ENCODE measurements at places on chromosomes 7 and 10.

- H3K4me3 ChIP-seq = no peak overlapping the region
- no peak for DNase-seq
- H3K36me3 ChIP-seq = no peaks in the 10 kb centered on the region
- H3K4me1 ChIP-seq = no peaks in the 10 kb centered on the region
Observed at GRCh38 chr10:121368347-121369025, 229.8 kb downstream of the FGFR2 start.

GRCh38 chr7:260441-261281, 29.3 kb upstream of the FOXL3 start:
- peaks cover 12% of the 10 kb centered on the region for H3K4me1 ChIP-seq
- H3K27me3 ChIP-seq = peaks cover 3% of the 10 kb centered on the region
- no peak overlapping the region for H3K27ac ChIP-seq
- H3K4me3 ChIP-seq = no peak overlapping the region
- peaks cover 4% of the 10 kb centered on the region for H3K36me3 ChIP-seq

GRCh38 chr7:159012353-159013069, 132.2 kb downstream of the VIPR2 start:
- no peaks in the 10 kb centered on the region for H3K36me3 ChIP-seq
- no peak overlapping the region for H3K4me3 ChIP-seq
- H3K27me3 ChIP-seq = peaks cover 10% of the 10 kb centered on the region
- no peak for DNase-seq
- H3K27ac ChIP-seq = no peak overlapping the region

DNA sequence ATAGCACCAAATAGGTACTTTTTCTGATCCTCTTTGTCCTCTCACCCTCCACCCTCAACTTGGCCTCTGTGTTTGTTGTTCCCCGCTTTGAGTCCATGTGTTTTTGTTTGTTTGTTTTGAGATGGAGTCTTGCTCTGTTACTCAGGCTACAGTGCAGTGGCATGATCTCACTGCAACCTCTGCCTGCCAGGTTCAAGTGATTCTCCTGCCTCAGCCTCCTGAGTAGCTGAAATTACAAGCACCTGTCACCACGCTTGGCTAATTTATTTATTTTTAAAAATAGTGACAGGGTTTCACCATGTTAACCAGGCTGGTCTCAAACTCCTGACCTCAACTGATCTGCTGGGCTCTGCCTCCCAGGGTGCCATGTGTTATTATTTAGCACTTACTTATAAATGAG, 5.3 kb downstream of the ZNF273 start:
- DNase-seq = no peak
- H3K4me1 ChIP-seq = peaks cover 42% of the 10 kb centered on the region
- peaks cover 10% of the 10 kb centered on the region for H3K36me3 ChIP-seq
- peak overlapping the region; percentile 62 for H3K27ac ChIP-seq
- no peak overlapping the region for H3K4me3 ChIP-seq

DNA sequence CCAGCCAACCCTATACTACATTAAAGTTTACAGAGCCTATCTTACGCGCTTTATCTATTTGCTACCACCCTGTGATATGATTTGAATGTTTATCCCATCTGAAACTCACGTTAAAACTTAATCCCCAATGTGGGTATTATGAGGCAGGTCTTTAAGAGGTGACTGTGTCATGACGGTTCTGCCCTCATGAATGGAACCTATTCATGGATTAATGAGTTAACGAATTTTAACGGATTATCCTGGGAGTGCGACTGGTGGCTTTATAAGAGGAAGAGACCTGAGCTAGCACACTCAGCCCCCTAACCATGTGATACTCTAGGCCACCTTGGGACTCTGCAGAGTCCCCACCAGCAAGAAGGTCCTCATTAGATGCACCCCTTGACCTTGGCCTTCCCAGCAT, 37.8 kb downstream of the SRPK2 start:
- peaks cover 44% of the 10 kb centered on the region for H3K4me1 ChIP-seq
- H3K27me3 ChIP-seq = no peaks in the 10 kb centered on the region
- peak overlapping the region; percentile 54 for H3K4me3 ChIP-seq

- peak overlapping the region; percentile 96 for H3K4me3 ChIP-seq
- peak overlapping the region; percentile 91 for H3K27ac ChIP-seq
- H3K27me3 ChIP-seq = peaks cover 3% of the 10 kb centered on the region
- no peak for DNase-seq
- peaks cover 10% of the 10 kb centered on the region for H3K36me3 ChIP-seq
Observed at GRCh38 chr7:104207348-104207730, 474 bp downstream of the ORC5 start.

DNA sequence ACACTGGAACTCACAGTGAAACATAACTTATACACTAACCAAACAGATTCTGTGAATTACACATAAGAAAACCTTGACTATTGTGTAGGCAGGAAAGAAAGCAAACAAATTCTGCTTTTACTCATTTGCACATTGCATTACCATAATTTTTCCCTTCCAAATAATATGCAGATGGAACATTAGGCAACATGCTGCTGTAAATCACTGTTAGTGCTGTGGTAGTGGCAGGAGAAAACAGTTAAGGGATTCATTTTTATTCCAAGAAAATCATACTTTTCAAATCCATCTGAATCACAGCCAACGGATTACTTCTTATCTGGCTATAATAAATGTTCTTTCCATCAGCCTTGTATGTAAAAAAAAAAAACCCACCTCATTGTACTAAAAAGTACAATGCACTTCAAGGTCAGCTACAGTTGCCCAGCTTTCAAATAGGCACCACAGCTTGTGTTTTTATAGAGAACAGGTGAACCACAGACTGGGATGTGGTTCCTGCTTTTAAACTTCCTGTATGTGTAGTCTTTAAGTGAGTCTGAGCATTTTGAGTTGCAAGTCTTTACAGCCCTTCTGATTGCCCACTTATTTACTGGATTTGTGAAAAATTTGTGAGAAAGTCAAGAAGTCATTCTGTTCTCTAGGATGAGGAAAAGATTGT, 590.0 kb upstream of the SEMA3D start:
- no peaks in the 10 kb centered on the region for H3K4me1 ChIP-seq
- no peak overlapping the region for H3K27ac ChIP-seq
- H3K27me3 ChIP-seq = no peaks in the 10 kb centered on the region
- no peak overlapping the region for H3K4me3 ChIP-seq
- no peaks in the 10 kb centered on the region for H3K36me3 ChIP-seq
- no peak for DNase-seq

GRCh38 chr10:117861329-117861728, 185.4 kb downstream of the RAB11FIP2 start:
- no peak overlapping the region for H3K4me3 ChIP-seq
- H3K36me3 ChIP-seq = no peaks in the 10 kb centered on the region
- H3K27ac ChIP-seq = no peak overlapping the region
- DNase-seq = no peak

DNA sequence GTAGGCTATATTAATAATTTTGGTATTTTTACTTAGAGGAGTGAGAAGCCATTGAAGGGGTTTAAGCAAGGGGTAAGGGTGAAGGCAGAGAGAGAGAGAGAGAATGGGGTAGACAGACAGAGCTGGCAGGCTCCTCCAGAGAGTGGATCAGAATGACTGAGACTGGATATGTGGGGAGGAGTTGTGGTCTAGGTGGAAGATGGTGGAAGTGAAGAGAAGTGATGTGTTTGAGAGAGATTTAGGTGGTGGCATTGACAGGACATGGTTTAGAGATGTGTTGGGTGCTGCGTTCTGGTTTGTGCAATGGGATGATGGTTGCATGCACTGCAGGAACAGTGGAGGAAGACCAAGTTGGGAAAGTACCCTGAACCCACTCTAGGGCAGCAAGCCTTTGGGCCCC, 92.2 kb downstream of the CCNY start:
- no peak for DNase-seq
- H3K4me3 ChIP-seq = no peak overlapping the region
- peaks cover 37% of the 10 kb centered on the region for H3K4me1 ChIP-seq
- H3K36me3 ChIP-seq = peaks cover 12% of the 10 kb centered on the region

GRCh38 chr10:70265032-70265689, 18.6 kb downstream of the NPFFR1 start:
- peaks cover 2% of the 10 kb centered on the region for H3K36me3 ChIP-seq
- no peak overlapping the region for H3K4me3 ChIP-seq
- no peak overlapping the region for H3K27ac ChIP-seq
- no peak for DNase-seq
- peaks cover 15% of the 10 kb centered on the region for H3K27me3 ChIP-seq
- H3K4me1 ChIP-seq = no peaks in the 10 kb centered on the region

- H3K27me3 ChIP-seq = no peaks in the 10 kb centered on the region
- peaks cover 8% of the 10 kb centered on the region for H3K4me1 ChIP-seq
- no peak for DNase-seq
- no peak overlapping the region for H3K27ac ChIP-seq
- H3K36me3 ChIP-seq = peaks cover 8% of the 10 kb centered on the region
Observed at GRCh38 chr10:88946965-88947590, 5.5 kb downstream of the ACTA2 start.

- H3K36me3 ChIP-seq = peaks cover 35% of the 10 kb centered on the region
- no peak overlapping the region for H3K27ac ChIP-seq
- no peak for DNase-seq
- peaks cover 25% of the 10 kb centered on the region for H3K4me1 ChIP-seq
- no peaks in the 10 kb centered on the region for H3K27me3 ChIP-seq
Observed at GRCh38 chr7:155711081-155711480, 66.6 kb downstream of the RBM33 start.

GRCh38 chr7:121620206-121620605, 224.1 kb upstream of the FAM3C start:
- no peaks in the 10 kb centered on the region for H3K36me3 ChIP-seq
- no peak for DNase-seq
- no peaks in the 10 kb centered on the region for H3K4me1 ChIP-seq
- H3K27me3 ChIP-seq = no peaks in the 10 kb centered on the region

DNA sequence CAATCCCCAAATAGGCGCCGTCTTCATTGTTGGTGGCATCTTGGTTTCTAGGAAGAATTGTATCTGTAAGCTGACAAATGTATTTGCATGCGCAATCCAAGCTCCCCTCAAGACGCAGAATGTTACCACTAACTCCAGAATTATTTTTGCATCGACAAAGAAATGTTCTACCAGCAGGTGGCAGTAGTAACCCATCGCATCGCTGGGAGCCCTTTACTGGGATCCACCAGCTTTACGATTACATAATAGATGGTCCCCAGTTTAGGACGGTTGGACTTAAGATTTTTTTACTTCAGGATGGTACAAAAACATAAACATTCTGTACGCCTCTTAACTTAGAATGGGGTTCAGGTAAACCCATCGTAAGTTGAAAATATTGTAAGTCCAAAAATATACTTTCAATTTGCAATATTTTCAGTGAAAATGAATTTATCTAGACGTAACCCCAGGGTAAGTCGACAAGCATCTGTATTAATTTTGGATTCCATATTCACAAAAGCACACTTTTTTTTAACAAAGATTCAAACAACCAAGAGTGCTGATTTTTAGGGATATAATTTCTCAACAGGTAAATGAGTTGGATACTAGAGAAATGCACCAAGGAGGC, 114.0 kb upstream of the COBL start:
- peaks cover 1% of the 10 kb centered on the region for H3K27me3 ChIP-seq
- H3K4me3 ChIP-seq = no peak overlapping the region
- H3K36me3 ChIP-seq = no peaks in the 10 kb centered on the region
- no peaks in the 10 kb centered on the region for H3K4me1 ChIP-seq
- H3K27ac ChIP-seq = no peak overlapping the region
- no peak for DNase-seq

- H3K4me3 ChIP-seq = no peak overlapping the region
- no peak overlapping the region for H3K27ac ChIP-seq
- H3K27me3 ChIP-seq = peaks cover 2% of the 10 kb centered on the region
- H3K4me1 ChIP-seq = no peaks in the 10 kb centered on the region
Observed at GRCh38 chr7:42475082-42475481, 238.1 kb upstream of the GLI3 start.

DNA sequence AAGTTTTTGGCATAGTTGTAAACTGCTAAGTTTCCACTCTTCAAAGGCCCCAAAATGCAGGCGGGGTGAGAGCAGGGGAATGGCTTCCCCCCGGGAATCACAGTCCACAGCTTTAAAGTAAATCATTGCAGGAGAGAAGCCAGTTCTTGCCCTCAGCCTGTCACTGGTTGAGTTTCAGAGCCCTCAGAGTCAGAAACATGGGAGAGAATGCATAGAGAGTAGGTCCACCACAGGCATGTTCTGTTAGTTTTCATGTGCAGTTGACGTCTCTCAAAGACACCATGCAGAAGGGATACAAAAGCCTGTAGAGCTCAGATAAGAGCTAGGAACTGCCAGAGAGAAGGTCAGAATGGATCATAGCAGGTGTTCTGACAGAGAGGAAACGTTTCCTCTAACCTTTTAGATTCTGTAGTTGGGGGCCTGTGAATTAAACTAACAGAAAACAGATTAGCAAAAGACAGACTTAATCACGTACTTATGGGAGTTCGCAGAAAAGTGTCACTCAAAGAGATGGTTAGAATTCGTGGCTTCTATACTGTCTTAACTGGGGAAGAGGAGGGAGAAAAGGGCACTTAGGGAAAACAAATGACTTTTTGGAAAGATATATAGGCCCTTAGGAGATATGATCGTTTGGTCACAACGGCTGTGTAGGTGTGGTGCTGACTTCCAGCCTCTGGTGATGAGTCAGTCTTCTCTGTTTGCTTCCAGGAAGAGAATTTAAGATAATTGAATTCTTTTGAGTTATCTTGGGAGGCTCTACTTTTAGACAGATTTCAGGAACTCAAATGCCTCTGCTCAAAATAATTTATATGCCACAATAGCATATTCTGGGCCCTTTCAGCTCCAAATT, 48.0 kb upstream of the MSRB2 start:
- H3K4me1 ChIP-seq = no peaks in the 10 kb centered on the region
- H3K27ac ChIP-seq = no peak overlapping the region
- H3K27me3 ChIP-seq = peaks cover 17% of the 10 kb centered on the region
- no peak overlapping the region for H3K4me3 ChIP-seq

DNA sequence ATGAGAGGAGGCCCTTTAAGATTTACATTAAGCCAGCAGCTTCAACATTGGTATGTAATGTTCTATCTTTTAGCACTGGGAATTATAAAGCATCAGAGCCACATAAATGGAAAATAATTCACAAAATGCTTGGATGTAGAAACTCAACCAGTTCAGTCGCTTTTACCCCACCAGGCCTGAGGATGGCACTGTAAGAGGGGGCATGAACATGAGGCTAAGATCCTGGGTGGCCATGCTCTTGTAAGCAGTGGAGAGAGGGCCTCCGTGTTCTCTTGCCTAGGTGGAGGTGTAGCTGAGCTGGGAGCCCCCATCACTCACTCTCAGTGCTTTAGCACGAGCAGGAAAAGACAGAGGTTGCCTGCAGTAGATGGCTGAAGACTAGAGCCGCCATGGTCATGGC, 238.8 kb downstream of the FANK1 start:
- peaks cover 3% of the 10 kb centered on the region for H3K4me1 ChIP-seq
- H3K36me3 ChIP-seq = no peaks in the 10 kb centered on the region
- no peak for DNase-seq
- no peaks in the 10 kb centered on the region for H3K27me3 ChIP-seq

- no peak overlapping the region for H3K27ac ChIP-seq
- peaks cover 3% of the 10 kb centered on the region for H3K4me1 ChIP-seq
- peaks cover 11% of the 10 kb centered on the region for H3K27me3 ChIP-seq
- no peaks in the 10 kb centered on the region for H3K36me3 ChIP-seq
- no peak overlapping the region for H3K4me3 ChIP-seq
Observed at GRCh38 chr10:123897146-123897545, 5.5 kb upstream of the CPXM2 start.
